ENCODE measurements at places on chromosomes 3 and 15. TPM values are rescaled to one million over a fixed set of nuclear protein-coding genes. Genes with fewer than 3 reads are reported as not detected.

Gene KLHL40
- total RNA-seq = not detected

Gene ACY1
- 47.6 TPM for total RNA-seq

Gene IQCF5
- not detected for total RNA-seq

Gene CTXN2
- 0.06 TPM for total RNA-seq

Gene GOLGA8Q
- 1.6 TPM for total RNA-seq

Gene PRR20G
- total RNA-seq = not detected

Gene REC114
- total RNA-seq = not detected

Gene HCLS1
- total RNA-seq = 48.7 TPM

Gene TMEM158
- 14.6 TPM for total RNA-seq

Gene SQOR
- total RNA-seq = 29.4 TPM

Gene GOLGA8H
- 0.46 TPM for total RNA-seq

Gene UBP1
- total RNA-seq = 56.9 TPM

Gene MNS1
- total RNA-seq = 2.2 TPM

Gene MEGF11
- total RNA-seq = 0.35 TPM

Gene IMPG2
- total RNA-seq = 0.29 TPM

Measured in mucosa of gallbladder (tissue), 1 donor.